ENCODE measurements at places on chromosomes 12 and 14.
A peak's percentile ranks its signal among the peaks of the same experiment; 100 is the strongest.

- DNase-seq, result no peak
Observed at GRCh38 chr12:114697243-114697716, 13.3 kb upstream of the TBX3 start.

DNA sequence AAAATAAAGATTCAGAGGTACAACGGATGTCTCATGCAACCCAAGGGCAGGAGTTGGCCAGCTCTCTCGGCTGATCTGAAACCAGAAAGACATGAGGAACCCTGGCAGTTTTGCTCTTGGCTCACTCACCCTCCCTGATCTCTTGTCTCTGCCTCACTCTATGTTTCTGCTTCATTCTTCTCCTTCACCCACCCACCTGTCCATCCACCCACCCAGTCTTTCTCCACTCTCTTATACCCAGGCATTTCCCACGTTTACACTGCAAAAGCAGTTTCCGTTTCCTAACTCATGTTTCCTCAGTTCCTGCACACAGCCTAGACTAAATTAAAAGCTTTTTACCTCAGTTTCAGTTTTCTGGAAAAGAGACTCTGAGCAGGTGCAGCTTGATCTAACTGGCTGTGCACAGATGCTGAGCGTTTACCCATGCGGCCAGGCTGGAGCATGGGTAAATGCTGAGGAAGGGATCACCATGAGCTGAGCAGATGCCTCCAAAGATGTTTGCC is 157.6 kb downstream of the PRKCH start:
- no peak for DNase-seq

DNA sequence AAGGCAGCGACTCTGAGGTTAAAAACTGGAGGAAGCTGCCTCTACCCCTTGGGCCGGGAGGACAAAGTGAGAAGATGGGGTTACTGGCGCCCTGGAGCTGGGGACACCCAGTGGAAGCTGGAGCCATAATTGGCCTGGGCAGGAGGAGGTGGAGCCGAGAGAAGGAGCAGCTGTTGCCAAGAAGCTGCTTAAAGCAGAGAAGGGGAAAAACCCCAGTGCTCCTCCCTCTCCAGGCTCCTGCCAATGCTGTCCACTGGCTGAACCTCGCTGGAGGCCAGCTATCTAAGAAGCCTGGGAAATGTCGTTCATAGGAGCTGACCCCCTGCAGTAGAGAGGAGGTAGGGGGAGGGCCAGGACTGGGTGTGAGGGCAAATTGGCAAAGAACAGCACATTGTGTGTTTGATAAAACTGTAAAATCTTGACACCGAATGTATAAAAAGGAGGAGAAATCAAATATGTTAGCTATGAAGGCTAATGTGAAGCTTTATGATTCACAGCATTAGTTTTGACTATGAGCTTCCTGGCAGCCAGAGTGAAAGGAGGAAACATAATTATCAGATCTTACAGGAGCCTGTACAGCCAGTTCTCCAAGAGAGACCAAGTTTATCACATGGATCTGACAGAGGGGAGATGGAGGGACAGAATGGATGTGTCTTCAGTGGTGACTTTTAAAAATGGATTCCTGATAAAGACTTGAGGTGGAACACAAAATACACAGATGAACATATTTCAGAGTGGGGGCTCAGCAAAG is 9.5 kb downstream of the HHIPL1 start:
- no peak for DNase-seq

- no peak for DNase-seq
Observed at GRCh38 chr14:71621980-71622605, 310.1 kb upstream of the RGS6 start.

DNA sequence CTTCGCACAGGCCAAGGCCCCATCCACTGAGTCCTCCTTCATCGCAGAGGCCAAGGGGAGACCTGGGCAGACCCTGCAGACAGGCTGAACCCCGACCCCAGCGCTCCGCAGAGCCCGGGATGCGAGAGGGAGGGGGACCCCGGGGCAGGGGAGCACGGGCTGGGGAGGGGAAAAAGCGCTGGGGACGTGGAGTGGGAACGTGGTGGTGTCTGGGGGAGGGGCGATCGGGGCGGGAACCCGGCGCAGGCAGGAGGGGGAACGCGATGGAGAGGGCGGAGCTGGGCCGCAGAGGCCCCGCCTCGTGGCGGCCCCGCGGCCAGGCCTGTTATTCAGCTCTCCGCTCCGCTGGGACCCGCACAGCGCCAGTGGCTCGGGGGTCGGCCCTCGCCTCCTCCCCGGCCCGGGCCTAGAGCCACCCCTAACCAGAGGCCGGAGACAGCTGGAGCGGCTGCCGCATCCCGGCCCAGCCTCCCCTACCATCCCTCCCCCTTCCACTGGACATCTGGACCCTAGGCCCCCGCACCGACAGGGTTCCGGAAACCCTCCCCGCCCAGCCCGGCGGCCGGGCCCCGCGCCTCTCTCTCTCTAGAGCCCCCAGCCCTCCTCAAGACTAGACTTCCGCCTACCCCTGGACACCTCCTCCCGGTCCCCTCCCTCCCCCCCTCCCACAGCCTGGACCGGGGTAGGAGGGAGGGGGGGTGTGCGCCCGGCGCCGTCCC is at the start of gene ARHGEF25:
TSS of gene ARHGEF25 (plus strand) at position 328 of the 719 bp plus-strand sequence. CDS start 460 bp downstream, outside the sequence.
- DNase-seq, result peak; percentile 89

- DNase-seq, result no peak
Observed at GRCh38 chr12:63846238-63846967, 1.9 kb downstream of the SRGAP1 start.

GRCh38 chr14:89504602-89505313 is 87.7 kb upstream of the FOXN3 start:
- DNase-seq, result no peak
